ENCODE measurements at places on chromosomes 12 and 14.

- no peak overlapping the region for H3K4me3 ChIP-seq
- peaks cover 5% of the 10 kb centered on the region for H3K4me1 ChIP-seq
- peak overlapping the region; percentile 23 for H3K27ac ChIP-seq
- no peak for DNase-seq
- H3K36me3 ChIP-seq: no peaks in the 10 kb centered on the region
These were observed 11.5 kb downstream of the ADCY4 start for GRCh38 chr14:24323341-24323740.

DNA sequence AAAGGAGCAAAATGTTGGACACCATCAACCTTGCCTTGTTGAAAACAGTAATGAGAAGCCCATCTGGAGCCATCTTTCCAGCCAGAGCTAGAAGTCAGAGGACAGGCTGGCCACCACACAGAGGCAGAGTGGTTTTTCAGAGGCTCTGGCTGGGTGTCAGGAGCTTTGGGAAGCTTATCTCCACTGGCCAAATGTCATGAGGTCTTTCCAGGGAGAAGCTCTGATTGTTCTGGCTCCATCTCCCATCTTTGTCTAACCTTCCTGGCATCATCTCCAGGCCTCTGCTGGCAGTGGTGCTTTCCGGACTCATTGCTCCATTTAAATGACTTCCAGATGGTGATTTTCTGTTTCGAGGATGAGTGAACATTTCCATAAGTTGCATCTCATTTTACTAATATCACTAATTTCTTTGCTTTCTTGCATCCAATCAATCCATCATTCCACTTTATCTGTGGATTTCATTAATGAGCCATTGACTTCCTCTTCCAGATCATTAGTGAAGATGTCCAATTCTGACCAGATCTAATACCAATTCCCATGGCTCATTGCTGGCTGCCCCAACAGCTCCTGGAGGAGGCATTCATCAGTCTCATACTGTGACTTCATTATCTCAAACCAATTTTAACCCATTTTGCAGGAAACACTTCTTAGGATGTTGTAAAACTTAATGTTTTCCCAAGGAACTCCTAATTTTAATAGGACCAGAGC lies 35.3 kb upstream of the TMTC1 start:
- H3K4me1 ChIP-seq: no peaks in the 10 kb centered on the region
- H3K36me3 ChIP-seq: no peaks in the 10 kb centered on the region
- no peaks in the 10 kb centered on the region for H3K27me3 ChIP-seq
- no peak overlapping the region for H3K4me3 ChIP-seq
- H3K27ac ChIP-seq: no peak overlapping the region

DNA sequence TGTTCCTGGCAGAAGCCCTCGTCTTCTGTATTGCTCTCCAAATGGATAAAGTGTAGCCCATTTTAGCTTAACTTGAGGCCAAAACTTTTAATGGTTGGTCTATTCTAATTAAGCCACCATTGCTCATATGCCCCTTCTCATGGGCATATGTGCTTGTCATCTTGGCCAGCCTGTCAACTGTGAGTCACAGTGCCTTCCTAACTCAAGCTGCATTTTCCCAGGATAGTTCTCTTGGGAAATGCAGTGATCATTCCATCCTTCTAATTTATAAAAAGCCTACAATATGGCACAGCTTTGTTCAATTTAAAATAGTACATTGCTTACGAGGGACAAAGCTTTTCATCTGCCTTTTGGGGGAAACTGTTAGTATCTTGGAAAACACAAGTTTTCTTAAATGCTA lies 6.6 kb downstream of the PTHLH start:
- DNase-seq: no peak
- H3K4me3 ChIP-seq: no peak overlapping the region
- no peaks in the 10 kb centered on the region for H3K36me3 ChIP-seq
- peaks cover 22% of the 10 kb centered on the region for H3K27me3 ChIP-seq
- H3K4me1 ChIP-seq: peaks cover 7% of the 10 kb centered on the region

GRCh38 chr14:90303473-90303872 lies 28.3 kb downstream of the NRDE2 start:
- peaks cover 8% of the 10 kb centered on the region for H3K4me1 ChIP-seq
- no peak overlapping the region for H3K4me3 ChIP-seq
- H3K36me3 ChIP-seq: peaks cover 34% of the 10 kb centered on the region
- no peaks in the 10 kb centered on the region for H3K27me3 ChIP-seq

DNA sequence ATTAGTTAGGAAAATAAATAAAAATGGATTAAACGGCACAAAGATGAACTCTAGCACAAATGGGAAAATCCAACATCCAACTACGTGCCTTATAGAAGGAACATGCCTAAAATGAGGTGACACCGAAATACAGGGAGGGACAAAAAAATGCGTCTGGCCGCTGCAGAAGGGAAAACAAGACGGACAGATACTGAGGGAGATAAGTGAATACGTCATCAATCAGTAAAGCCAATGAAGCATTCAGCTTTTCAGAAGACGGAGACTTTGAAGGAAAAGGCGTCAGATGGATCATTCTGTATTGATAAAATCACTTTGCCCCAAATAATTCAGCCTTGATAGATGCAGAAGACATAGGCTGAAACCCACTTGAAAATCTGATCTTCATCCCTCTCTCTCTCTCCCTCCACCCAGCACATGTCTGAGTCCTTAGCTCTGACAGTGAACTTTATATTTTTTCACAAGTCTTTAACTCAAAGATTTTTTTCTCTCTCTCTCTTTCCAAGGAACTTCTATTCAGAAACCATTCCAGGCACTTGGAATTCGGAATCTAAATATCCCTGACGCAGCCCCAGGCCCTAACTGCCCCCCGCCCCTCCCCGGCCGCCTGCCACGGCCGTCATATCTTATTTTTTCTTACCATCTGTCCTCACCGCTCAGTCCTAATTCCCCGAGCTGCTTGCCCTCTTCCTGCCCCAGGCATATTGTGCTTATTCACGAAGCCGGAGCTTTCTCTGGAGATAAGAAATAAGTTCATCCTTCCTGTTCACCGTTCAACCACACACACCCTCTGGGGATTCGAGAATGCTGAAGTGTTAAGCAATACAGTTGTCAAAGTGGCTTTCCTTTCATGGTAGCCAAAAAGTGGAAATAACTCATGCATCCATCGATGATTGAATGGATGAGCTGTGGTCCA lies 35.5 kb upstream of the RFLNA start:
- no peak for DNase-seq
- H3K4me3 ChIP-seq: no peak overlapping the region
- peaks cover 23% of the 10 kb centered on the region for H3K27me3 ChIP-seq
- H3K4me1 ChIP-seq: no peaks in the 10 kb centered on the region
- H3K27ac ChIP-seq: no peak overlapping the region
- H3K36me3 ChIP-seq: no peaks in the 10 kb centered on the region

DNA sequence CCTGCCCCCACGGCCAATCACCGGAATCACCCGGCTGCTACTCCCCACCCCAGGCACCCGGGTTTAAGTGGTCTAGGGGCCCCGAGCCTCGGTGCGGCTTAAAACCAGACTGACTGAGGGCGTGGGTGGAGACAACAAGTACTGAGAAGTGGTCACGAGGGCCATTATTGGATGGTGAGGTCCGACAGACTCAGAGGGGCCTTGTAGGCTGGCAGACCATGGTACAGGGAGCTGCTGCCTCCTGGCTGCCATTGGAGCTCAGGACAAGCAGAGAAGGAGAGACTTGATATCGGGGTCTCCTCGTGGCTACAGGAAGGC lies 54.1 kb downstream of the FBRSL1 start:
- H3K4me3 ChIP-seq: no peak overlapping the region
- no peak overlapping the region for H3K27ac ChIP-seq
- no peaks in the 10 kb centered on the region for H3K27me3 ChIP-seq
- peaks cover 5% of the 10 kb centered on the region for H3K4me1 ChIP-seq
- peaks cover 4% of the 10 kb centered on the region for H3K36me3 ChIP-seq
- no peak for DNase-seq

DNA sequence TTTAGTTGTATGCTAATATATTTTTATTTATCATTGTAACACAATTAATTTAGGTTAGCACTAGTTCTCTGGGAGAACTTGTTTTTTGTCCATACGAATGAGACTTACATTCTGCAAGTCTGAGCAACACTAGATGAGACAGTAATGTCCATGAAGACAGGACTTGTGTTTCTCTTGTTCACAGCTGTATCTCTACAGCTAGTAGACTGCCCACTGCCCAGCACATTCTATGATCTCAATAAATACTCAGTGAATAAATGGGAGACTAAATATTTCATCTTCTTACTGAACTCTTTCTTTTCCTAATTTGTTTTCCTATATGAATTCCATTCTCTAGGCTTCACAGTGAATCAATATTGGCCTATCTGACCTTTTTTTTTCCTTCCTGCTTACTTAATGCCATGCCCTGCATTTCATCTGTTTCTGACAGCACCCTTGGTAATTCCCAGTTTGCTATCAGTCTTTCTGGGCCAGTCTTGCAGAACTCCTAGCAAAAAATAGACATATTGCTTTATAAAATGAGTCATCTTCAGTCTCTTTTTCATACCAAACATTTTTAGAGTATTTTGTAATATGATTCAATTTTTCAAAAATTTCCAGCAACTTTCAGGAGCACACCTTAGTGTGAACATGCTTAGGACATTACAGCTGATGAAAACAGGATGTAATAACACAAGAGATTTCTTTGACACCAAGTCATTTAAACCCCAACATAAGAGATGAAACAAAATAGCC lies 185.5 kb upstream of the ATP2B1 start:
- peaks cover 23% of the 10 kb centered on the region for H3K4me1 ChIP-seq
- no peak for DNase-seq
- peaks cover 3% of the 10 kb centered on the region for H3K36me3 ChIP-seq
- no peak overlapping the region for H3K4me3 ChIP-seq
- H3K27ac ChIP-seq: no peak overlapping the region

- no peaks in the 10 kb centered on the region for H3K36me3 ChIP-seq
- H3K4me3 ChIP-seq: no peak overlapping the region
- no peak for DNase-seq
- H3K27ac ChIP-seq: no peak overlapping the region
These were observed 599.3 kb downstream of the SLC6A15 start for GRCh38 chr12:84313323-84313675.

DNA sequence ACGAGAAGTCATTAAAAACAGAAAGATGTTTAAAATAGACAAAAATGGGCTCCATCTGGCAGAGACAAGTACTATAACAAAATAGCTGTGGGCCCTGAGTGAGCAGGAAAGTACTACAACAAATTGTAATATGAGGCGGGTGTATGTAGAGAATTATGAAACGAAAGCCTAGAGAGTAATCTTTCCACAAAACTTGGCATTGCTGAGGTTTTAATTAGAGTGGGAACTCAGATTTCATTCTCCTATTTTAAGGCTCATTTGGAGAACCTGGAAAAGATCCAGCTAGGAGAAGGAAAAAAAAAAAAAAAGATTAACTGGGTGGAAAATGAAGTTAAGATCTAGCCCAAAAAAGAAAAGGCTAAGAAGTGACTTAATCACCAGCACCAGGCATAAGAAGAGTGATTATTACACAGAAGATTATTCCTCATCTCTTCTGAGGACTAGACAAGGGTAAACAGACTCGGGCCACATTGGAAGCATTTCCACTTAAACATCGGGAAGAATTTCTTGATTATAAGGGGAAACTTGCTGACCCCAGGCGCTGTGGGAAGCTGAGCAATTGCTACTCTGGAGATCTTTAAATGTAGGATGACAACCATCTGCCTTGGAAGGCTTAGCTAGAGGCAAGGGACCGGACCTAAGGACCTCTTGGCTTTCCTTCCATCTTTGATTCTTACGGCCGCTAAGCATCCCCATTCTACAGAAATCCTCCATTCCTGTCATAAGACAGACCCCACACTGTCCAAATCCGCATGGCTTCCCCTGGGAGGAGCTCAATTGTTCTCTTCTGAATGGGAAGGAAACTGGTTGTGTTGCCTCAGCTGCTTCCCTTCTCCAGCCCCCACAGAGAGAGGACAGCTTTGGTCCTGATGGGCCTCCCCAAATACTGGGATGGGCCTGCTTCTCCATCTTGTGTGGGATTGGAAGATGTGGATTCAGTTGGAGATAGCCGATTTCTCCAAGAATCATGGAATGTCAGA lies 40.6 kb downstream of the IGF1 start:
- H3K27me3 ChIP-seq: peaks cover 3% of the 10 kb centered on the region
- H3K27ac ChIP-seq: no peak overlapping the region
- no peaks in the 10 kb centered on the region for H3K36me3 ChIP-seq
- no peak overlapping the region for H3K4me3 ChIP-seq
- no peak for DNase-seq
- no peaks in the 10 kb centered on the region for H3K4me1 ChIP-seq

DNA sequence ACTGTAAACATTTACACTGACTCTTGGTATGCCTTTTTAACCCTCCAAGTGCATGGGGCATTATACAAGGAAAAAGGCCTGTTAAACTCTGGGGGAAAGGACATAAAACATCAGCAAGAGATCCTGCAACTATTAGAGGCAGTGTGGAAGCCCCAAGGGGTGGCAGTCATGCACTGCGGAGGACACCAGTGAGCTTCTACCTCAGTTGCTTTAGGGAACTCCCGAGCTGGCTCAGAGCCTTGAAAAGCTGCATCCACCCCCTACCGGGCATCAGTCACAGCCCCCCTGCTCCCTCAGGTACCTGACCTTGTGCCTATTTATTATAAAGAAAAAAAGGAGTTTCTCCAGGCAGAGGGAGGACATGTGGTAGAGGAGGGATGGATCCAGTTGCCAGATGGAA lies 695.6 kb upstream of the LMO3 start:
- no peak for DNase-seq
- no peaks in the 10 kb centered on the region for H3K27me3 ChIP-seq
- no peaks in the 10 kb centered on the region for H3K36me3 ChIP-seq
- H3K27ac ChIP-seq: no peak overlapping the region

DNA sequence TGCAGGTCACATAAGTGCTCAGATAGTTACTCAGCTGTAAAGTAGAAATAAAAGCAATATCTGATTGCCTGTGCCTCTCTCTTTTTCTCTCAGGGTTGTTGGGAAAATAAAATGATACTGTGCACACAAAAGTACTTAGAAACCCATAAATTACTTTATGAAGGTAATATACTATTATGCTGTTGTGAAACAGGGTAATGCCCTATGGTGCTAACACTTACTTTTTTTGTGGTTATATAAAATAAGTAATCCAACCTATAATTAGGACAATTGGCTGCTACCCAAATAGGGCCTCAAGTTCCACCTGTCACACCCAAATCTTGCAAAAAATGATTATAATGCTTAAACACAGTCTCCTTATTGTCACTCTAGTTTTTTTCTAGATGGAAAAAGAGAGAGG lies 50.6 kb downstream of the DAAM1 start:
- DNase-seq: no peak
- no peak overlapping the region for H3K4me3 ChIP-seq
- H3K36me3 ChIP-seq: peaks cover 5% of the 10 kb centered on the region
- H3K27me3 ChIP-seq: no peaks in the 10 kb centered on the region
- H3K27ac ChIP-seq: no peak overlapping the region
